GM12891 (cell line): ENCODE measurements at places on chromosomes 6 and 20.

- DNase-seq, result no peak
These were observed 415.4 kb upstream of the SPTLC3 start for GRCh38 chr20:12593342-12593873.

- no peak for DNase-seq
These were observed 50.9 kb upstream of the CHRNA4 start for GRCh38 chr20:63411898-63412631.

- DNase-seq, result no peak
These were observed 2.1 kb upstream of the ERGIC3 start for GRCh38 chr20:35539756-35540212.

- DNase-seq, result no peak
These were observed 6.2 kb upstream of the TNFRSF6B start for GRCh38 chr20:63690003-63690897.

GRCh38 chr6:10585209-10585845, 64.2 kb downstream of the GCNT2 start:
- no peak for DNase-seq

DNA sequence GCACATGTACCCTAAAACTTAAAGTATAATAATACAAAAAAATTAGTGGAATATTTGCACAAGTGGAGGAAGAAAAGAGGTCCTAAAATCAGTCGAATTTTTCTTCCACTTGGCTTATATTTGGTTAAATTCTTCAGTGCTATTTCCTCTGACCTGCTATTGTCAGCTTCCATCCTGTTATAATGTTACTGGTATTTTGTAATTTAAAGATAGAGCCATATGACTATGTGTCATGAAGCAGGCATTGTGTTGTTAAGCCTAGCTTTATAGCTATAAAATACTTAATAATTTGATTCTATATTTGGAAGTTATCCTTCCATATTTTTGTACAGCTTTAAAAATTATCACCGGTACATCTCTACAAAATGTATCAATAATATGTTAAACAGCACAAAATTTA, 455.9 kb upstream of the MARCKS start:
- no peak for DNase-seq

GRCh38 chr6:45661661-45662060, 283.9 kb upstream of the SUPT3H start:
- no peak for DNase-seq
